Activated CD4-positive, CD25-positive, alpha-beta regulatory T cell treated with anti-CD3 and anti-CD28 coated beads, Interleukin-2, amount 50 U/mL, for 72 hours (primary cell): ENCODE measurements at places on chromosomes 12 and 14.

GRCh38 chr12:51593539-51593938, 2.5 kb downstream of the SCN8A start:
- no peak for DNase-seq

- no peak for DNase-seq
These were observed 57.7 kb upstream of the NPFF start for GRCh38 chr12:53564941-53565340.

GRCh38 chr14:77574446-77575115, 41.9 kb downstream of the SPTLC2 start:
- no peak for DNase-seq

- no peak for DNase-seq
These were observed 6.7 kb upstream of the SLC15A4 start for GRCh38 chr12:128830505-128830893.

GRCh38 chr14:95268350-95268749, 51.4 kb downstream of the CLMN start:
- no peak for DNase-seq

- DNase-seq = no peak
These were observed 70.9 kb downstream of the PIK3C2G start for GRCh38 chr12:18332173-18332572.

- DNase-seq = no peak
These were observed 7.1 kb upstream of the EP400 start for GRCh38 chr12:131942671-131943070.

DNA sequence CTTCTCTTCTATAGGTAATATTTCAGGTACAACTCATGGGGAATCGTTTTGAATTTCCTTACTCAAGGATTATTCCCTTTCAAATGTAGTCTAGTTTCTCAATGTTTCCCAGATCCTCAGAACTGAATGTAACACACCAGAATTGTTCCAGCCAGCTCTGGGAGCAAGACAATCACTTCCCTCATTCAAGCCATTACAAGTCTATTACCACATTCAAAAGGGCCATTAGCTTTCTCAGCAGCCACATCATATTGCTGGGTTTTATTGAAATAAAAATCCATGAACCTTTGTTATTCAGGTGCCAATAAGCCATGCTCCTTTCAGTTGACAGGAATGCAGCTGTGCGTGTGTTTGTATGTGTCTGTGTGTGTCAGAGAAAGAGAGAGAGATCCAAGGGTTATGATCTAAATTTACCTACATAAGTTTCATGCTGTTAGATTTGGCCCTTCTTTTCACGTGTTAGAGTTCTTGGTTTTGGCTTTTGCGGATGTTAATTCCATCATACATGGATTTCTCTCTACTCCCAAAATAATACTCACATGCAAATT, 357.7 kb downstream of the BCAT1 start:
- DNase-seq = no peak

DNA sequence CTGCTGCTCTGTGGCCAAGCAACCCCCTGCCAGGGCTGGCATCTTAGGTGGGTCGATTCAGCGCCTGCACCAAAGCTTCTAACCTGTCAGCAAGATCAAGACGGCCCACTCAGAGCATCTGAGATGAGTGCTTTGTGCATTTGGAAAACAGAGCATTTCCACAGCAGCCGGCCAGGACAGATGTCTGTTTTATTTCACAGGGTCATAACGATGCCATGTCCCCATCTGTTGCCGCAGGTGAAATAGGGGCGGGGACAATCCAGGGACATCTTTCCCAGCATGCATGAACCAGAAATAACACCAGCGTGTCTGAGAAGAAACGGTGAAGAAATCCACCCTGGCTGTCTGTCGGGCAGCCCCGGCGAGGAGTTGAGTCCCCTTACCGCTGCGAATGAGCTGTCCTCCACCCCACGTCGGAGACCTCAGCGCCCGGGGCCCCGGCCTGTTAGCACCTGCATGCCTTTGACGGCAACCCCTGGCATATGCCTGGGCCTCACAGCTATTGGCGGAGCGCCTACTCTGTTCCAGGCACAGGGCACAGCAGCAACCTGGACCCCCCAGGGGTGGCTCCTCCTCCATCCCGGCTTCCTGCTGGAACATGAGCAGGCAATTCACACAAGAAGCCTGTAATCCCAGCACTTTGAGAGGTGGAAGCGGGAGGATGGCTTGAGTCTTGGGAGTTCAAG, 30.6 kb upstream of the ULK1 start:
- no peak for DNase-seq

DNA sequence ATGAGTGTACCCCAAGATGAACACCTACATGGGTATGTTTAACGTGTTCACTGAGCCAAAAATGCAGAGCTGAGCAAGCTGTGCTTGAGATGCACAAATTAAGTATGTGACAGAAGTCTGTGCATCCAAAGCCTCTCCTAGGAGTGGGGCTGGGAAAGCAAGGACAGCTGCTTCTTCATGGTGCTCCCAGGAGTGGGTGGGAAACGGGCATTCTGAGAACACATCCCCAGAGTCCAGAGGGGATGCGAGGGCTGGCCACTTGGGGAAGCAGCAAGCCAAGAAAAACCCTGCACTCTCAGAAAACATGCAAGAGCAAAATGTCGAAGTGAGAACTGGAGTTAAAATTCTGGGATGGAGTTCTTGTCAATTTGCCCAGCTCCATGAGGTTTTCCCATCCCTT, 414.3 kb downstream of the BCAT1 start:
- no peak for DNase-seq

DNA sequence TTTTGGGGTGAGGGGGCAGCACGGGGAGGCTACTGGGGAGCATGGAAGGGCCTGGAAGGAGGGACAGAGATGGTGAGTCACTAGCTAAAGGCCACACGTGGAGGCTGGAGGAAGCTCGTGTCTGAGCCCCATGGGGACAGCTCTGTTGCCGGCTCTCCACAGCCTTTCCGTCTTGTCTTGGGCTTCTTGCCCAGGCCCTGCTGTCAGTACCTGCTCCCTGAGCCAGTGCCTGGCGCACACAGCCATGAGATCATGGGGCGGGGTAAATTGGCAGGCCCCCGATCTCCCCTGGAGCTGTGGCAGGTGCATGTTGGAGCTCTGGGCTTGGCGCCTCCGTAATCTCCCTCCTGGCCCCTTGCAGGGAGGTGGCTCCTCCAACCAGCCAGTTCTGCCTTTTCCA, 16.1 kb upstream of the KRT80 start:
- DNase-seq = no peak

DNA sequence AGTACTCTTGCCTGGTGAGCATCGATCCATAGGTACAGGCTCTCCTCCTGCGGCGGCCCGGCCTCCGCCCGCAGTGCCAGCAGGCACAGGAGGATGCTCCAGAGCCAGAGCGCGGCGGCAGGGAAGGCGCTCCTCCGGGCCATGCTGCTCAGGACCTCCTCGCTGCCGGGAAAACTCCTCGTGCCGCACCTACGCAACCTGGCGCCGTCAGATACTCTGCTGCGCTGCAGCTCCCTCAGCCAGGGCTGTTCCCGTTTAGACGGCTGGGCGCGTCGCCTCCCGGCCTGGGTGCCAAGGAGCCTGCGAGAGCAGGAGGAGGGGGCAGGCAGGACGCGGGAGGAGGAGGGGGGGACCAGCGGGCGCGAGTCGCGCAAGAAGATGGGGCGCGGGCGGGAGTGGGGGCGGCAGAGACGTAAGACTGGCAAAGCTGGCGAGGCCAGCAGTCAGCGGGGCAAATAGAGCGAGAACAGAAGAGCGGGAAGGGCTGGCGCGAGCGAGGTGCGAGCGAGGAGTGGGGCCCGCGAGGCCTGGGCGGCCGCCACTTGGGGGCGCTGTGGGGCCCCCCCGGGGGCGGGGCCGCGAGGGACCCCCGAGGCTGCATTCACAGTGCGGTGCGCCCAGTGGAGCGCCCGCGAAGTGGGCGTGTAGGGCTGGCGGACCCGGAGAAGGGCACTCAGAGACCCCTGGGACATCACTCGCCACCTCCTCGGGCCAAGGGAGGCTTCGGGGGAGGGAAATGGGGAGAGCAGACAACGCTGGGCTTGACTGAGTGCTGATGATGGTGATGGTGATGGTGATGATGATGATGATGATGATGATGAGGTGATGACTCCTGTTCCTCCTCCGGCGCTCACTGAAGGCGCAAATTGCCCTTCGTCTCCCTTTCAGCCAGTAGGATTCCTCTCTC, at the start of gene WIF1:
TSS of gene WIF1 (minus strand) at position 257 of the 907 bp plus-strand sequence. CDS start at position 143, 114 bp downstream.
- peak; percentile 32 for DNase-seq

DNA sequence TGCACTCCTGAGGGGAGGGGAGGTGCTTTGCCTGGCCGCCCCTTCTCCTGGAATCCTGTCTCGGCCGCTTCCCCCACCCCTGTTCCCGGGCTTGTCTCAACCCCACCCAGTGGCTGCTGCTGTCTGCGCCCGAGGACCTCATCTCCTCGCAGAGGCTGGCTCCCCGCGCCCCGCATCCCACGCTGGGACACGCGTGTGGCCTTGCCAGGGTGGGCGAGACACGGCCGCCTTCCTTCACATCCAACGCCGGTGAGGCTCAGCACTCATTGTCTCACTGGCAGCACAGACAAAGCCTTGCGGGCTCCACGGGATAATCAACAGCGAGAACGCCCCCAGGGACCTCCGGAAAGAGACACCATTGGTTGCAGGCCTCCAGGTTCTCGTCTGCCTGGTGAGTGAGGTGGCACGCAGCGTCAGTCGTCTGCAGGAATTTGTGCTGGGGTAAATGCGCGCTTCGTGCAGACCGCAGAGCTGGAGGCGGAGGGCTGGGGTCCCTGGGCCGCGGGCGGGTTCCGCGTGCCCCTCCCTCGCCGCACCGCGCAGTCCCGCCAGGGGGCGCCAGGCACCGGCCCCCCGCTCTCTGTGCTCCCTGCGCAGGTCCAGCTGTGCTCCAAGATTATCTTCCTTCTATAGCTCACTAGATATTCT, 26.8 kb downstream of the CCDC177 start:
- DNase-seq = peak; percentile 58
